ENCODE measurements at places on chromosomes 13 and 19.

DNA sequence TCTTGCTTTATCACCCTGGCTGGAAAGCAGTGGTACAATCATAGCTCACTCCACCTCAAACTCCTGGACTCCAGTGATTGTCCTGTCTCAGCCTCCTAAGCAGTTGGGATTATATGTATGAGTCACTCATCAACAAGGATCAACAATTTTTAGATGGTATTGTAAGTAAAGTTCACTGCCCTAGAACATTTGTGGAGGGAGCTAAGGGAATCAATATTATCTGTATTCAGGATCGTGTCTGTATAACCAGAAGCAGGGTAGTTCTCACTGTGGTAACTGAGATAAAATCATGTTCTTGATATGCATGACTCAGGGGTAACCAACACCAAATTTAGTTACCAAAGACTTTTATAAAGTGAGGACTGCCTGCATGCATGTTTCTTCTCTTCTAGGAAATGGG, 27.0 kb downstream of the ZMYM5 start:
- no peak for DNase-seq

DNA sequence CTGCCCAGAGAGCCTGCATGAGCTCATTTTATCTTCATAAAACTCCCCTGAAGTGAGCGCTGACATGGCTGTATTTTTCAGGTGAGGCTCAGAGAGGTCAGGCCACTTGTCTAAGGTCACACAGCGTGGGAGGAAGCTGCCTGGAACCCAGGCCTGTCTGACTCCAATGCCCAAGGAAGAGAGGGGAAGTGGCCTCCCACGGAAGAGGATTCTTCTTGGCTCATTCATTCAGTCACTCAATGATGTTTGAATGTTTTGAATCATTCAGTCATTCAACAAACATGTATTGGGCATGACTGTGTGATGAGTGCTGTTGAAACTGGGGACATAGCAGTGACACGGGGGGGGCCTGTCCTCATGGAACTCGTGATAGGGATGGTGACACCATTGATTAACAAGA, 12.0 kb downstream of the ACTL9 start:
- no peak for DNase-seq

DNA sequence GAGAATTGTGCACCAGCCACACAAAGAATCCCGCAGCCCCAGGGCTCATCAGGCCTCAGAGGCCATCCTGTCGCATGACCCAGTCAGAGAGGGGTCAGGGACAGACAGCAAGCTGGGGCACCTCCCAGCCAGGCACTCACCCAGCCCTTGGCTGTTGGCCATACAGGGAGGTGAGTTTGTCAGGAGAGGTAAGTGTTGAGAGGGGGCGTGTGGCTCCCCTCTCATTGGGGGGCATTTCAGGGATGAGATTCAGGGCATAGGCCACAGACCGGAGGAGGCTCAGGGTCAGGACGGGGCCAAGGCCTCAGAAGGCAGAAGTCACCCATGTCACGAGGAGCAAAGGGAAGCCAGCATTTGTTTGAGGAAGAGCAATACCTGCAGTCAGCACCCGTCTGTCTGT, 37.1 kb downstream of the MYO9B start:
- DNase-seq, result no peak

DNA sequence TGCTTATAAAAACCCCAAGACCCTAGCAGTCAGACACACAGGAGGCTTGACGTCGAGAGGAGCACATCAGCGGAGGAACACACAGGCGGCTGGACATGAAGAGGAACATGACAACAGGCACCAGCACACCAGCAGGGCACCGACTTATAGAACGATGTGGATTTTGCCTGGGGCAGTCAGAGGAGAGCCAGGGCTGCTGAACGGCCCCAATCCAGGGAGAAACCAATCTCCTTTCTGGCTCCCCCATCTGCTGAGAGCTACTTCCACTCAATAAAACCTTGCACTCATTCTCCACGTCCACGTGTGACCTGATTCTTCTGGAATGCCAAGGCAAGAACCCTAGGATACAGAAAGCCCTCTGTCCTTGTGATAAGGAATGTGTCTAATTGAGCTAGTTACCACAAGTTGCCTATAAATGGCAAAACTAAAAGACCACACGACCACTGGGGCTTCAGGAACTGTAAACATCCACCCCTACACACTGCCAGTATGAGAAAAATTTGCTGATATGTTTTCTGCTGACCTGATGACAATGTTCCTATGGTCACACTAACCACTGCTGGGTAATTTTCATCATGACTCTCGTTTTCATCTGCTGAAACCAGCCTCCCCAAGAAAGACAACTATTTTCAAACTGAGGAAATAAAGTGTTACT, 35.8 kb upstream of the CEACAM21 start:
- no peak for DNase-seq

GRCh38 chr13:77784515-77784914, 87.0 kb downstream of the SLAIN1 start:
- no peak for DNase-seq

DNA sequence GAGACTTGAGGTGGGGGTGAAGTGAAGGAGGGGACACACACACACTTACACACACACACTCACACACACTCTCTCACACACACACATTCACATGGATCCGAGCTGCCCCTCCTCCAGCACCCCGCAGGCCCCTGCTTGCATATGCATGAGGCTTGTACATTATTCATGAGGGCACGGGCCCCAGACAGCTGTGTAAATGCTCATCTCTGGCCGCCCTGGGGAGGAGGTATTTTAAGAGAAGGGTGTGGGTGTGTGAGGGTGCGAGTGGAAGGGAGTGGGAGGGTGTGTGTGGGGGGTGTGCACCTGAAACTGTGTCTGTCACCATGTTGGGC, 2.4 kb downstream of the NCAN start:
- DNase-seq, result no peak

DNA sequence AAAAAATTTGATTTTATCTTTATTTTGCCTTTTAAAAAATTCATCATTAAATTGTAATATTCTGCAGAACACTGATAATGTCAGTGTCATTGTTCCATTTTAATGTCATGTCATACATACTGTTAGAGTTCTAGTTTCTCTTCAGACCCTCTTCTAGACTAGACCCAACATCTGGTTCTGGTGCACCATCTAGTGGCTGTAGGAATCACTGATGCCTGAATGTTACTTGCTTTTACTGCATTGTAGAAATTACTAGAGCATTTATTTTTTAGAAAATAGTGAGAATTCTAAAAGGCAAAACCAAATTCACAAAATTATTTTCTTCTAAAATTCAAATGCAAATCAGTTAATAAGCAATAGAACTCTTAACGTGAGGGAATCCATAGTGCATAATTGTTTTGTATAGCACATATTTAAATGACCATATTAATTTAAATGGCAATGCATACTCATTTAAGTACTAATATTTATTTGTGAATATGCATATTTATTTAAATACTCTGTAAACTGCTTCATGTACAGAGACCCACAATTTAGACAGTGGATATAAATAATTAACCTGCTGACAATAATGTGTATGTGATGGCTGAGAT, 425.7 kb downstream of the KLF12 start:
- DNase-seq, result no peak

GRCh38 chr13:89550938-89551337, 1796.5 kb upstream of the MIR17HG start:
- DNase-seq, result no peak

GRCh38 chr13:60679131-60679530, 282.1 kb downstream of the TDRD3 start:
- DNase-seq, result no peak

DNA sequence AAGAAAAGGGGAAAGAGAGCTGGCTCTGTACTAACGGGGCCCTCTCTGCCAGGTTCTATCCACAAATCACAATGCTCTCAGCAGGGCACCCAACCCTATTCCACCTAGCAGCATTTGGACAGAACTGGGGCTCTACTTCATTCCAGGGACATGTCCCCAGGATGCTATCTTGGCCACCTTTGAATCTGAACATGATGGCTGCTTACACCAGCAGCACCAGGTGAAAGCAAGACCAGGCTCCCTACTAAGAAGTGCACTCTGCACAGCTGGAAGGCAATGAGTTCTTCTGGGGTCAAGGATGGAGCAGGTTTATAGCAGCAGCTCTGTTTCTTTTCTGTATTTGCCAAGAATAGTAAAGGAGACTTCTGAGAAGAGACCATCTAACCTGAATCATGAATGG, 222.4 kb downstream of the DACH1 start:
- no peak for DNase-seq

DNA sequence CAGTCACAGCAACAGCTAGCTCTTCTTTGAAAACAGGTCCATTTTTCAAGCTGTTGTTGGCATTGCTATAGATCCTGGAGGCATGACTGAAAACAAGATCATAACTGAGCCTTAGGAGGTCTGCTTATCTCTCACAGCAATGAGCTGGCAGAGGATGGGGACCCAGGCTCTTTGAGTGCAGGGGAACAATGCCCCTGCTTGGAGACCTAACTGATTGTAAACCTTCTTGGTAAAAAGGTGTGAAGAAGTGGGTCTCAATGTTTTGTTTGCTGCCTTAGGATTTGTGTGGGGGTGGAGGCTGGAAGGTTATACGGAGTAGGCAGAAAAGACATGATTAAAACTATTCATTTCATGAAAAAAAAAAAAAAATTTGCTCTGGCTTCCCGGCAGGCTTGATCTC, 94.6 kb downstream of the EFNB2 start:
- no peak for DNase-seq

- DNase-seq, result no peak
Measured at GRCh38 chr13:98297051-98297450, 120.0 kb upstream of the RNF113B start.

GRCh38 chr13:43347877-43348276, 324.5 kb downstream of the DNAJC15 start:
- DNase-seq, result no peak

- no peak for DNase-seq
Measured at GRCh38 chr19:39223703-39224279, 19.7 kb upstream of the SYCN start.

GRCh38 chr13:21227917-21228316, 51.5 kb downstream of the MRPL57 start:
- DNase-seq, result no peak

DNA sequence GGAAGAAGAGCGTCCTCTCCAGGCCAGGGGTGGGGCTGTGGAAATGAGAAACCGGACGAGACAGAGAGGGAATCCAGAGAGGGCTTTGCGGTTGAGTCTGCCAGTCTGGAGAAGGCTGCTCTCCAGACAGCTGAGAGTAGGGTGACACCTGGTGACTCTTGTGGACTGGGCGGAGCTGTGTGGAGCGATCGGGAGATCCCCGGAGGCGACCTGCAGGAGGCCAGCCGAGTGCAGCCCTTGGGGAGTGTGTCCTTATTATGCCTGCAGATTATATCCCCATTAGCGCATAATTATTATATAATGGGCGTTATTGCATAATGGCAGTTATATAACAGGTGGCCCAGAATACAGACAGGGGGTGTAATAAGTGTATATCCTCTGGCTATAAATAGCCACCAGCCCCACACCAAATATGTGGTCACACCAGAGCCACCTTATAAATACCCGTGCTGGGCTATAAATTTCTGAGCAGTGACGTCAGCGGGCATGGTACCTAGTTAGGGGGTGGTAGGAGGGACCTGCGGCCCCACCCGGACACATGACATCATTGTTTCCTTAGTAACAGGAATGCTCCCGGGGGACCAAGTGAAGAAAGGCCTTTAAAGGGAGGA, 41.2 kb downstream of the NFIX start:
- DNase-seq, result peak; percentile 82

GRCh38 chr19:57949702-57950101, 2.2 kb upstream of the ZNF256 start:
- DNase-seq, result no peak

- no peak for DNase-seq
Measured at GRCh38 chr13:28031896-28032288, 43.4 kb upstream of the URAD start.

DNA sequence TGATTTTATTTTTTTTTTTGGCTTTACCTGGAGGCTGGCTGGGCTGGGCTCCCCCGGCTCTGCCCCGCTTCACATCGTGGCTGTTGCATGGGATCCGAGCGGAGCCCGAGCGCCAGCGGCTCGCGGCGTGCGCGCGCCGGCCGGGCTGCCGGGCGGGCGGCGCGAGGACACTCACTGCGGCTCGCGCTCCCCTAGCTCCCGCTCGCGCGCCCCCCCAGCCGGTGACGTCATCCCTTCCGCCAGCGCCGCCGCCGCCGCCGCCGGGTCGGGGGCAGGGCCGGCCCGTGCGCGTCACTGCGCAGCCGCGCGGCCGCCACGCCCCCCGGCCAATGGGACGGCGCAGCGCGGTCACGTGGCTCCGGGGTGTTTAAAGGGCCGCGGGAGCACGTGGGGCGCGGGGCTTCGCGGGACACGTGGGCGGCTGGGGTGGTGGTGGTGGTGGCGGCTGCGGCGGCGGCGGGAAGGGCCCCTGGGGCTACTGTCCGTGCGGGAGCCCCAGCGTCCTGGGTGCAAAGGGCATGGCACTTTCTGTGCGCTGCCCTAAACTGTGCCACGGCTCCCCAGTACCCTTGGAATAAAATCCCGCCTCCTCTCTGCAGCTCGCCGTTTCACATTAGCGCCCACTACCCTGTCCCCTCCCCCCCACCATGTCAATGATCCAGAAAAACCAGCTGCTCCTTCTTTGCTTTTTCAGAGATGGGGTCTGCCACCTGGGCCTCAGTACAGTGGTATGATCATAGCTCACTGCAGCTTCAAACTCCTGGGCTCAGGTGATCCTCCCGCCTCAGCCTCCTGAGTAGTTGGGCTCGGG, at the start of gene PTPRS:
Gene PTPRS, minus strand, starts transcription at position 176 of the 811 bp plus-strand sequence. CDS start 54,672 bp downstream, outside the sequence.
- DNase-seq, result peak; percentile 84

- no peak for DNase-seq
Measured at GRCh38 chr19:7349961-7350711, 1.4 kb downstream of the ARHGEF18 start.

DNA sequence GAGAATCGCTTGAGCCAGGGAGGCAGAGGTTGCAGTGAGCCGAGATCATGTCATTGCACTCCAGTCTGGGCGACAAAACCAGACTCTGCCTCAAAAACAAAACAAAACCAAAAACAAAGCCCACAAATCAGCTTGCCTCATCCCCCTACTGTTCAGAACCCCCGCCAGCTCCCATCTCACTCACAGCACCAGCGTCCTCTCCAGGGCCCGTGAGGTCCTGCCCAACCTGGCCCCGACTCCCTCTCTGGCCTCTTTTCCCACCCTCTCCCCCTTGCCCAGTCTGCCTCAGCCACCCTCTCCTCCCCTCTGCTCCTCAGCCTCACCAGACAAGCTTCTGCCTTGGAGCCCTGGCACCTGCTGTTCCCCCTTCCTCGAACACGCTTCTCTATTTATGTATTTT, 3.8 kb downstream of the SLC8A2 start:
- no peak for DNase-seq

DNA sequence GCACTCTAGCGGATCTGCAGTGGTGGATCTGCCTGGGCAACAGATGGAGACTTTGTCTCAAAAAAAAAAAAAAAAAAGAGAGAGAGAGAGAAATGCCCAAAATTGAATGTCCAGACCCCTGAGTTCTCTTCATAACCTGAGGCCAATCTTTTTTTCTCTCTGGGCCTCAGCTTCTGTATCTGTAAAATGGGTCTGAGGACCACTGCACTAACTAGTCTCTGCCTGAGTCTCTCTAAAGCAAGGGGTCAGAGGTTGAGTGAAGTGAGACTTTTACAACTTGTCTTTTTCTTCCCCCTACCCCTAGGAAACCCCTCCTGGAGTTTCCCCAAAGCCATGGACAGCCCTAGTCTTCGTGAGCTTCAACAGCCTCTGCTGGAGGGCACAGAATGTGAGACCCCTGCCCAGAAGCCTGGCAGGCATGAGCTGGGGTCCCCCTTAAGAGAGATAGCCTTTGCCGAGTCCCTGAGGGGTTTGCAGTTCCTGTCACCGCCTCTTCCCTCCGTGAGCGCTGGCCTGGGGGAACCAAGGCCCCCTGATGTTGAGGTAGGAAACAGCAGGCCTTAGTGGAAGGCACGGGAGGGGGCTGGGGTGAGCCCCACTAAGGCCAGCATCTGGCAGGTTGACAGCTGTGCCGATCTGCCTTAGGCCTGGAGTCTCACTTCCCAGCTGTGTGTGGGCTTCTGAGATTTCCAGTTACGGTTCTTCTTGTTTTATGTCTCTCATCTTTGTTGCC, 1.8 kb downstream of the TMEM91 start:
- DNase-seq, result no peak

Data from T1000 (cell line).